Umbilical cord (tissue), 2 donors: ENCODE measurements at places on chromosomes 5 and 9.

DNA sequence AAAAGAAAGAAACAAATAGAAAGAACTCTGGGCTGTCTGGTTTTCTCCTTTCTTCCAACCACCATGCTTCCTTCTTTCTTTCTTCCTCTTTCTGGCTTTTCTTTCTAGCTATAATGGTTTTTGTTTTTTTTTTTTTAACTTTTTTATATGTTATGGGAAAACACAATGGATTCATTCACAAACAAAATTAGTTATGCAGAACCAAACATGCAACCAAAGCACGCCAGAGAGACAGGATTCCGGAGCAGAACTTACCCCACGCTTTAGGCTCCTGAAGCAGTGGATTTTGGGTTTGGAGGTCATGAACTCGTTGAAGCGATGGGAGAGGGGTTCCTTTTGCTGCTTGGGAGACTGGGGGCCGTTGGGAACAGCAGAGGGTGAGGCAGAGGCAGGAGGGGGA is 88.3 kb downstream of the USP20 start:
- DNase-seq = no peak

DNA sequence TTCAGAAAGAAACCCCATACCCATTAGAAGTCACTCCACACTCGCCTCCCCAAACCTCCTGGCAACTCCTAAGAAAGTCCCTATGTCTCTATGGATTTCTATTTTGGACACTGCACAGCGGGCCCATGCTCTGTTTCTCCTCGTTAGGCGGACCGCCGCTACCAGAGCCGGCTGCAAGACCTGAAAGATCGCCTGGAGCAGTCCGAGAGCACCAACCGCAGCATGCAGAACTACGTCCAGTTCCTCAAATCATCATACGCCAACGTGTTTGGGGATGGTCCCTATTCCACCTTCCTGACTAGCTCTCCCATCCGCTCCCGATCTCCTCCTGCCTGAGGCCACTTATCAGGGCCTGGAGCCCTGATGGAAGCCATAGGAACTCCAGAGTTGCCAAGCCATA is 4.6 kb upstream of the GLE1 start:
- DNase-seq = no peak

DNA sequence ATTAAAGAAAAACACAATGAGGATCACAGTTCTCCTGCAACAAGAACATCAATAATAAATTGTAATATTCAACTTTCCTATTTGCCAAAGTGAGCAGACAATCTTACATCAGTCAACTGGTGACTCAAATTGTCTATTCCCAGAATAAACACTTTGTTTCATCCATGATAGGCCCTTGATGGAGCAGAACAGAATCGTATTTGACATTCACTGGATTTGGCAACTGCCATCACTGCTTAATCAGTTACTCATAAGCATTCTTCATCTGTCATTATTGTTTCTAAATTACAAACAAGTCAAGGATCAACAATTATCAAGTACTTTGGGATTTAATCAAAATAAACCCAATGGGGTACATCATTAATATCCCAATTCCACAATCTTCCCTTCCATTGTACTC is 398.4 kb downstream of the GABRG2 start:
- no peak for DNase-seq

DNA sequence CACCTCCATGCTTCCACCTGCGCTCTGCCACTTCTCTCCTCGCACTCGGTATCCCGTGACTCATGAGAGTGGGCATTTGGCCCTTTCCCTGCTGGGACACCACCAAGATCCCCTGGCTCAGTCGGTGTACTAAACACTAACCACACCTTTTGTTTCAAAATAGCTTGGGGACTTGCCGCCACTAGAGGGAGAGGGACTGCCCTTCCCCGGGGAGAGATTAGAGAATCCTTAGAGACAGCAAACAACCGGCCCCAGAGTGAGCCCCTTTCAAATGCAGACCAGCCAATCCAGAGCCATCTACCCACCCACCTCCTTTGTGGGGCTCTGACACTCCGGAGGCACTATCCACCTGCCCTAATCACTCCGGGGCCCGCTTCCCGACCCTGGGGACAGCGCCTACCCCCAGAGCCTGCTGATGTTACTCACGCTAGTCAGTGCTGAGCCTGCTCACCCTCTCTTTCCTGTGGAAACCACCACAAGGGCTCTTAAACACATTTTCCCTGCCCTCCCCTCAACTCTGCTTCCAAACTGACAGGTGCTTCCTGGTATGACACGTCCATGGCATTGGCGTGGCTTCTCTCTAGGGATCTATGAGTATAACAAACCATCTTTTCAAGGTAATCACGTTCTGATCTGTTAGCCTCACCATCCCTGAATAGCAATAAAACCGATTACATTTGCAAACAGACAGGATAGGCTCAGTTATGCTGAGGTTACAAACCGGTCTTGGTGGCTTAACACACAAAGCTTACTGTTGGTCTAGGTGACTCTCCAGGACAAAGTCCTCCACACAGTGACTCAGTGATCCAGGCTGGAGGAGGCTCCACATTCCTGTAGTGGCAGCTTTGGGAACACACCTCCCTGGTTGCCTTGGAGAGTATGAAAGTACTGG is 180.1 kb upstream of the MVB12B start:
- DNase-seq = no peak

GRCh38 chr5:93890657-93891056 is 149.3 kb upstream of the POU5F2 start:
- peak; percentile 44 for DNase-seq

GRCh38 chr9:76451234-76451633 is 7.7 kb upstream of the GCNT1 start:
- DNase-seq = no peak

GRCh38 chr9:134303601-134304000 is 22.7 kb upstream of the RXRA start:
- no peak for DNase-seq

GRCh38 chr9:97382099-97382718 is 29.7 kb upstream of the TDRD7 start:
- DNase-seq = no peak

GRCh38 chr5:7816535-7816901 is 34.4 kb downstream of the CFAP90 start:
- no peak for DNase-seq

- DNase-seq = no peak
These were observed 59.9 kb downstream of the HABP4 start for GRCh38 chr9:96509848-96510247.

GRCh38 chr5:66498791-66499207 is 97.4 kb upstream of the MAST4 start:
- no peak for DNase-seq

- peak; percentile 67 for DNase-seq
These were observed 52.3 kb upstream of the ICE1 start for GRCh38 chr5:5370059-5370774.

- DNase-seq = no peak
These were observed 33.2 kb downstream of the F2RL2 start for GRCh38 chr5:76590027-76590426.
